ENCODE measurements at places on chromosomes 1 and 21. TPM values are rescaled to one million over a fixed set of nuclear protein-coding genes. Genes with fewer than 3 reads are reported as not detected.

DNA sequence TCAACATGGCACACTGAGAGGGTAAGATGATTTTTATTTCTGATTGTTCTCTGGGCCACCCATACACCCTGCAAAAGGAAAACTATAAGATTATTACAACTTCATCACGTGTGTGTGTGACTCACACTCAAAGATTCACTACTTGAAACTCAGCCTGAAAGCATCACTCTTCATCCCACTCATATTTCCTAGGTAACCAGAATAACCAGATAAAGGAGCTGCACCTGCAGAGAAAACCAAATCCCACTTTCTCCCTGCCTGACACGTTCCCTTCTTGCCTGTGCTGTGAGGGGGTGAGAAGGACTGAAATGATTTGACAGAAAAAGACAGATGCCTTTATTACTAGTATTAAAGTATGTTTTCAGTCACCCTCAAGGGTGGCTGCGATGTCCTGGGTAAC, 131.6 kb downstream of the TGFBR3 start:
- no peaks in the 10 kb centered on the region for H3K27me3 ChIP-seq
- H3K27ac ChIP-seq, result no peak overlapping the region
- peaks cover 3% of the 10 kb centered on the region for H3K4me1 ChIP-seq
- DNase-seq, result no peak
- H3K4me3 ChIP-seq, result no peak overlapping the region

Gene CR1L
- total RNA-seq, result not detected

DNA sequence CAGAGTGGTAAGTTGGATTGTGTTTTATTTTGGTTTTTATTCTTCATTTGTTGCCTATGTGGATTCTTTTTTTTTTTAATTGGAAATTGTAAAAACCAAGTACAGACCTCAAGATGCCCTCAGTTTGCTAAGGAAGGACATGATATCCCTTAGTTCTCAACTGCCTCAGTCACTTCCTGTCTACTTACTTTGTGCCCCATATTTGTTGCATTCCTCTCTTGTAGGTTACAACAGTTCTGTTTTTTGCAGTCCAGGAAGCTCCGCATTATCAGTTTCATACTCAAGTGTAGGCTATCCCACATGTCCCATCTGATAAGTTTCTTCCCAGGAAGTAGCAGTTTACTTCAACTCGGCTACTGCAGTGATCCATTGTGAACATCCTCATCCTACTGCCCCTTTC, 82.0 kb downstream of the RPAP2 start:
- no peaks in the 10 kb centered on the region for H3K36me3 ChIP-seq
- no peaks in the 10 kb centered on the region for H3K4me1 ChIP-seq
- H3K4me3 ChIP-seq, result no peak overlapping the region
- H3K27me3 ChIP-seq, result no peaks in the 10 kb centered on the region

DNA sequence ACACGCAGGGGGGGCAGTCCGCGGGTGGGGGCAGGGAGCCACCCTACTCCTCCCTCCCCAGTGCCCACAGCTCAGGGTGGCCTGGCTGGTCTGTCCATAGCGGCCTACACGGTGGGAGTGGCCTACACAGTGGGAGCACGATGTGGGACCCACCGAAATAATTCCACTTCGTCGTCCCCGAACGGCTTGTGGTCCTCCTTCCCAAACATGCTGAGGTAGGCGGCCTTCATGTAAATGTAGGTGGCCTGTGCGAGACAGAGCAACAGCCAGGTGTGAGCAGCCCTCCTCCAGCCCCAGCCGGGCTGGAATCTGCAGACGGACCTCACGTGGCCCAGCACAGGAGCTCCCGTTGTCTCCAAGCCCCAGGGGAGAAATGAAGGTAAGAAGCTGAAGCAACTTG, 34.4 kb downstream of the TTC39A start:
- no peak for DNase-seq
- H3K36me3 ChIP-seq, result no peaks in the 10 kb centered on the region
- H3K4me1 ChIP-seq, result no peaks in the 10 kb centered on the region
- no peak overlapping the region for H3K4me3 ChIP-seq

DNA sequence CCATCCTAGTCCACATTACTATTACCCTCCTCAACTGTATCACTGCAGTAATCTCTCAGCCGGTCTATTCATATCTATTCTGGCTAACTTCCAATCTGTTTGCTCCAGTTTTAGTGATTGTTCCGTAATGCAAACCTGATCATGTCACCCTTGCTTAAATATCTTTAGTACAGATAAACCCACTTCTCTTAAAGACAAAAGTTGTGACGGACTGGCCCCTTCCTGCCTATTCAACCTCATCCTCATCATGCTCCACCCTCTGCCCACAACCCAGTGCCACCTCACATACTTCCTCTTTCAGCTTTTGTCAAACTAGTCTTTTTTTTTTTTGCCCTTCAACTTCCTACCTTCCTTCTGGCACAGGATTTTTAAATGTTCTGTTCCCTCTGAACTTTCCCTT, 2.8 kb upstream of the C1orf162 start:
- no peaks in the 10 kb centered on the region for H3K27me3 ChIP-seq
- DNase-seq, result no peak
- H3K4me3 ChIP-seq, result no peak overlapping the region
- H3K4me1 ChIP-seq, result no peaks in the 10 kb centered on the region

- peaks cover 14% of the 10 kb centered on the region for H3K4me1 ChIP-seq
- no peak for DNase-seq
- H3K36me3 ChIP-seq, result no peaks in the 10 kb centered on the region
- no peak overlapping the region for H3K27ac ChIP-seq
- no peak overlapping the region for H3K4me3 ChIP-seq
These were observed 53.3 kb upstream of the SYT14 start for GRCh38 chr1:209884665-209885117.

DNA sequence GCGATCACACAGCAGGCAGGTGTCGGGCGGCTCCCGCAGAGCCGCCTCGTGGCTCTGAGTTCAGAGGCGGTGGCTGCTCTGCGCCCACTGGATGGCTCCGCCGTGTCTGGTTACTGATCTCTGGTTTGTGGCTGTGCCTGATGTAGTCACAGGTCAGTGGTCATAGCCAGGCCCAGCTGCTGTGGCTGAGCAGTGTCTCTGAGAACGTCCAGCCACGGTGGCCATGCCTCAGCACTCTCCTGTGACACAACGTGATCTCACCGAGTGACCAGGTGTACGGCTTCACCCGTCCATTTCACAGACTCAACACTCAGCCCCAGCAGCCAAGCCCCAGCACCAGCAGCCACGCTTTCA, 61.2 kb downstream of the KCNN3 start:
- no peak for DNase-seq
- H3K4me1 ChIP-seq, result peaks cover 41% of the 10 kb centered on the region
- H3K27ac ChIP-seq, result no peak overlapping the region

DNA sequence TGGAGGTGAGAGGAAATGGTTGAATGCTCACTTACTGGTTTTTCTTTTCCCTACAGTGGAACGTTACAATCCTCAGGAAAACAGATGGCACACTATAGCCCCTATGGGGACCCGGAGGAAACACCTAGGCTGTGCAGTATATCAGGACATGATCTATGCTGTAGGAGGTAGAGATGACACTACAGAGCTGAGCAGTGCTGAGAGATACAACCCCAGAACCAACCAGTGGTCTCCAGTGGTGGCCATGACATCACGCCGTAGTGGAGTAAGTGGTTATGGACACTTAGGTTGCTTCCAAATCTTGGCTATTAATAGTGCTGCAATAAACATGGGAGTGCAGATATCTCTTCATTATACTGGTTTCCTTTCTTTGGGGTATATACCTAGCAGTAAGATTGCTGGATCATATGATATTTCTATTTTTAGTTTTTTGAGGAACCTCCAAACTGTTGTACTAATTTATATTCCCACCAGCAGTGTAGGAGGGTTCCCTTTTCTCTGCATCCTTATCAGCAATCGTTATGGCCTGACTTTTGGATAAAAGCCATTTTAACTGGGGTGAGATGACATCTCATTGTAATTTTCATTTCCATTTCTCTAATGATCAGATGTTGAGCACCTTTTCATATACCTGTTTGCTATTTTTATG, 48.8 kb upstream of the DARS2 start:
- DNase-seq, result no peak
- no peaks in the 10 kb centered on the region for H3K36me3 ChIP-seq
- no peak overlapping the region for H3K4me3 ChIP-seq
- H3K4me1 ChIP-seq, result no peaks in the 10 kb centered on the region
- no peak overlapping the region for H3K27ac ChIP-seq

GRCh38 chr1:64923294-64923718, 43.0 kb downstream of the JAK1 start:
- peaks cover 4% of the 10 kb centered on the region for H3K4me1 ChIP-seq
- H3K27me3 ChIP-seq, result no peaks in the 10 kb centered on the region
- no peaks in the 10 kb centered on the region for H3K36me3 ChIP-seq

Gene KRTAP7-1
- total RNA-seq, result not detected

GRCh38 chr1:246726255-246726679, 2.1 kb downstream of the SCCPDH start:
- no peak for DNase-seq
- H3K4me3 ChIP-seq, result no peak overlapping the region
- H3K27me3 ChIP-seq, result no peaks in the 10 kb centered on the region
- no peak overlapping the region for H3K27ac ChIP-seq

All from neural progenitor cell (in vitro differentiated cells).